ENCODE measurements at places on chromosomes 1 and 21.

GRCh38 chr1:209805875-209806760, at the start of gene IRF6:
Gene IRF6, minus strand, starts transcription at chr1:209806142. Its CDS starts 4,729 bp downstream, at chr1:209801413.
- DNase-seq: no peak

GRCh38 chr1:28551381-28551780, 1.5 kb upstream of the TRNAU1AP start:
- no peak for DNase-seq

DNA sequence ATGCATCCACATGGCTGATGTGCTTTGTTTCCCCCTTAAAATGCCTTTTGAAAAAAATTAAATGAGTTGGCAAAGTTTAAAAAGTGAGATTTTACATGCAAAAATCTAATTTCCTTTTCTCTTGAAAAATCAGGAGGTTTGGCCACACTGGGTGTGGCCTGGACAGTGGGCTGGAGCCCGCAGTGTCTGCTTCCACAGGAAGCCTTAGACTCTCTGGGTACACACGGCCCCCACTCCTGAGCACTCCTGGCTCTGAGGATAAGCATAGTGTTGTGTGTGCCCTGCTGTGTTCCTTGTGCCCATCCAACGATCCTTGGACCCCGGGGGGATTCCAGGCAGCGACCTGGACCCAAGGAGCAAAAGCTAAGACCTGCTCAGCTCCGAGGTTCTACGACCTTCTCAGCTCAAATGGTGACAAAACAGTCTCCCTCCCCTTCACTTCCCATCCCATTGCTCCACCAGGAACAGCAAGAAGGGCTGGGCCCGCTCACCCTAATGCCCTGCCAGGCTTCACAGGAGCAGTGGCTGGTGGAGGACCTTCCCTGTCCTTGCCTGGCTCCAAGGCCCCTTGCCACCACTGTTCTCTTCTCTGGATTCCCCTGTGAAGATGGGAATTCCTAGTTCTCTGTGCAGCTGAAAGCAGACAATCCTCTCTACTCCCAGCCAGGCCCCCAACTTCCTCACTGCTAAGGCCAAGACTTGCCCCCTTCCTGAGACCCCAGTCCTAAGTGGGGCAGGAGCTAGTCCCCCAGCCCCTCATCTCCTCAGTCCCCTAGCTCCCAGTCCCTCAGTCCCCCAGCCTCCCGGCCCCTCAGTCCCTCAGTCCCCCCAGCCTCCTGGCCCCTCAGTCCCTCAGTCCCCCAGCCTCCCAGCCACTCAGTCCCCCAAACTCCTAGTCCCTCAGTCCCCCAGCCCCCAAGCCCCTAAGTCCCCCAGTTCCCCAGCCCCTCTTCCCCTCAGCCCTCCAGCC, 395.8 kb downstream of the PTPRU start:
- no peak for DNase-seq

DNA sequence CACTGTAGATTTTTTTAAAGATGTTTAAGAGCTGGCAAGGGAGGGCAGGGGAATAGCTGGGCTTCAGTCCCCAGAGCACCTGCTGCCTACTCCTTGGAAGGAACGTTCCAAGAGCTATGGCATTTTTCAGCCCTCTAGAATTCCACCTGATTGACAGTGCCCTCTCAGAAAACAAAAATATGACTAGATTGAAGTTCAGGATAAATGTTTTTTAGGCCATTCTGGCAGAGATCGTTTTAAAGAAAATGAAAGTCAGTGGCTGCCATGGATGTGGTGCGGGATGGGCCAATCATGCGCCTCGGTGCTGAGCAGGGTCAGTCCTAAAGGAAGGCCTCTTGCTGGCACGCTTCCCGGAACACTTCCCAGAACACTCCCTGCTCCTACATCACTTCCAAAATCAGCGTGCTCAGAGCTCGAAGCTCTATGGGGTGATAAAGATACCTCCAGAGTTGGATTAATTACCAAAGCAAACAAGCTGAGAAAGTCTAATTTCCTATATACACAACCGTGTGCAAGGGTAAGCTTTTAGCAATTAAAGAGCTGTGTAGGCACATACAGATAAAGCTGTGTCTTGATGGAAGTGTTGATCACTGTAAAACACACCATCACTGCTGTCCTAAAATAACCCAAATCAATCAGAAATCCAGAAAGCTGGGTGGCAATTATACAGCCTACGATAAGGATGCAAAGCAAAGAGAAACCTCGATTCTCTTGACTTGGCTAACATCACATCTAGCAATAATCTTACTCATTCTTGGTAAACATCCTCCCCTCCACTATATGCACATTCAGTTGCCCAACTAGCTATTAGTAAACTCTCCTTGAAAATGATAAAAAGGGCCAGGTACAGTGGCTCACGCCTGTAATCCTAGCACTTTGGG, 34.6 kb downstream of the TGFBR3 start:
- DNase-seq: no peak

GRCh38 chr1:15531682-15532081, 5.0 kb downstream of the DNAJC16 start:
- DNase-seq: no peak

GRCh38 chr1:57424231-57425027, 569 bp upstream of the DAB1 start:
- DNase-seq: no peak

DNA sequence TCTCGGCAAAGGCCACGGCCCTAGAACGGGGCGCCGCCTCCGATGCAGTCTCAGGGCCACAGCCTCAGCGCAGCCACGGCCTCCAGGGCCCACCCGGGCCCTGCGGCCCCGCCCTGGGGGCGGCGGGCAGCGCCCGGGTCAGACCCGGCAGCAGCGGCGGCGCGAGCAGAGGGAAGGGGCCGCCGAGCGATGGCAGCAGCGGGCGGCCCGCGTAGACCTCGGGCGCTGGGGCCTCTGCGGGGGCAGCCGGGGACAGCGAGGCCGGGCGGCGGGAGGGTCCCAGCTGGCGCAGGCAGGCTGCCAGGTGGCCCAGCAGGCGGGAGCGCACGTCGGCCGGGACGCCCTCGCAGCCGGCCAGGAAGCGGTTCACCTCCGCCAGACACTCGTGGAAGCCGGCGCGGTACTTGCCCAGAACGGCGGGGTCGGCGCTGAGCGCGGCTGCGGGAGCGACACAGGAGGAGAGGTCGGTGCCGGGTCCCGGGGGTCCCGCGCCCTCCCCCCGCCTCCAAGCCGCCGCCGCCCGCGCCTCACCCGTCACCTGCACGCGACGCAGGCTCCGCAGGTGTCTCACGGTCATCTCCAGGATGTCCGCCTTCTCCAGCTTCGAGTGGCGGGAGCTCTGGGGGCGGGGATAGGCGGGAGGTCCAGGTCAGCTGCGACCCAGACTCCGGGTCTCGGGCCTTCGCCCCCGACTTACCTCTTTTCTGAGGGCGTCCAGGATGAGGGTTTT, 737 bp downstream of the HES4 start:
- DNase-seq: no peak

- DNase-seq: no peak
Measured at GRCh38 chr1:180235077-180235501, 5.0 kb downstream of the LHX4 start.

DNA sequence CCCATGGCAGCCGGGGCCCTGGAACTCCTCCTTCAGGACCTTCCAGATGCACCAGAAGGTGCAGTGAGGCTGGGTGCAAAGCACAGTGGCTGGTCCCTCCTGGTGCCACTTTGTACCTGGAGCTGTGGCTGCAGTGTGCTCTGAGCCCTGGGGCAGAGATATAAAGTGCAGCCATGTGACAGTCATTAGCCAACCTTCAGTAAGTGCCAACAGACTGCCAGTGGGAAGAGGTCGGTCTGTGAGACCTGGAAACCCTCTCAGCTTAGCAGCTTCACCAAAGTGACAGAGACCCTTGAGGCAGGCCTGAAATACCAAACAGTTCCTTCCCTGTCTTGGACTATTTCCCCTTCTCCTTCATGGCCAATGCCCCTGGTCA, 26.7 kb upstream of the NGF start:
- no peak for DNase-seq

GRCh38 chr1:109923946-109924275, 13.3 kb downstream of the CSF1 start:
- no peak for DNase-seq

GRCh38 chr21:42518215-42518614, 4.6 kb downstream of the SLC37A1 start:
- no peak for DNase-seq

DNA sequence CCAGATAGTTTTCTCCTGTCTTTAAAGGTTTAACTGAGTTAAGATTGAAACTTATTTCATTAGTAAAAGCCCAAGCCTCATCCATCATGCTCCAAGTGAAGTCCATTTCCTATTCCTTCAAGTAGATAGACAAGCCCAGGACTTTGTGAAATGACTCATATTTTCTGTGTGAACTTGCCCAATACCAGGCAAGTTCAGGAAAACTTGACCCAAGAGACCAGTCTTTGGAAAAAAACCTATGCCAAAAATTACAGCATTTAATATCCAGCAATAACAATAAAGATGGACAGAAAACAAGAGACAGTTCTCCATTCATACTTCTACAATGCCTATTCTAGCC, 405 bp upstream of the RAB29 start:
- no peak for DNase-seq

DNA sequence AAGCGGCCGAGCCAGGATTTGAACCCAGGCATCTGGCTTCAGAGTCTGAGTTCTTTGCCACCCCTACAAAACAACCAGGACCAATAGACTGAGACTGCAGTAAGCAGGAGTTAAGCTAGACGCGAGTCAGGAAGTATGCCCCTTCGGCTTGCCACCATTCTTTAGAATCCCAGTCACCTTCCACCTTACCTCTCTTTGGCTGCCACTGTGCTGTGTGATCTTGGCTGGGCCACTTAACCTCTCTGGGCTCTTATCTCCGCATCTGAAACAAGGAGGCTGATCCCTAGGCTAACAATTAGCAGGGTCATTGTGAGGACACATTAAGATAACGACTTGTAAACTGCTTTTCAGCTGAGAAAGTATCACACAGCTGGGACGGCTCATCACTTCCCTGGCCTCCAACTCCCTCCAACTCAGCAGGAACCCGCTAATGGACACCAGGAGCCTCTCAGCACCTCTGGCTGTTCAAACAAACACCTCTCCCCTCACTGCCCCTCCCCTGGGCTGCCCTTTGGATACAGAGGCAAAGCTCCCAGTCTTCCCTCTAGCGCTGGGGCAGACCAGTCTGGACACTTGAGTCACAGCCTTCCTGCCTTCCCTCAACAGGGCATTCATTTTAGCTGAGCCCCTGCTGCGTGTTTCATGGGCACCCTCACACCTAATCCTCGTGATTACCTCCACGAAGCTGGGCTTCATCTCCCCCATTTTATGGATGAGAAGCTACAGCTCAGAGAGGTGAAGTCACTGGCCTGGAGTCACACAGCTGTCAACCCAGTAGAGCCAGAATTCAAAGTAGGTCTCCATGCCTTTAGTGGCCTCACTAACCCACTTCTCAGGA, 83.2 kb downstream of the CAMK2N1 start:
- DNase-seq: no peak

- no peak for DNase-seq
Measured at GRCh38 chr1:150749720-150750311, 15.8 kb downstream of the CTSS start.

GRCh38 chr1:181135815-181136737, 47.6 kb downstream of the IER5 start:
- peak; percentile 58 for DNase-seq

DNA sequence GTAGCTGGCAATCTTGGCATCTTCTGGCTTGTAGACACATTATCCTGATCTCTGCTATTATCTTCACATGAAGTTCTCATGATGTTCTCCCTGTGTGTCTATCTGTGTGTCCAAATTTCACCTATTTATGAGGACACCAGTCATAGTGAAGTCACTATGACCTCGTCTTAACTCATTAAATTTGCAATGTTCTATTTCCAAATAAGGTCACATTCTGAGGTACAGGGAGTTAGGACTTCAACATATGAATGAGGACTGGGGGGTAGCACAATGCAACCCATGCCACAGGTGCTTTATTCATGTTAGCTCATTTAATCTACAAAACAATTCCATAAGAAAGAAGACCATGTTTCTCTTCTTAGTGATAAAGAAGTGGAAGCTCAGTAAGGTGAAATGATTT, 206.2 kb upstream of the C8B start:
- DNase-seq: no peak

- no peak for DNase-seq
Measured at GRCh38 chr1:34929497-34929852, at the start of gene DLGAP3. Gene DLGAP3, minus strand, starts transcription at chr1:34929650. Its CDS starts 24,267 bp downstream, at chr1:34905383.

GRCh38 chr1:28560886-28561285, 8.0 kb downstream of the TRNAU1AP start:
- DNase-seq: no peak

DNA sequence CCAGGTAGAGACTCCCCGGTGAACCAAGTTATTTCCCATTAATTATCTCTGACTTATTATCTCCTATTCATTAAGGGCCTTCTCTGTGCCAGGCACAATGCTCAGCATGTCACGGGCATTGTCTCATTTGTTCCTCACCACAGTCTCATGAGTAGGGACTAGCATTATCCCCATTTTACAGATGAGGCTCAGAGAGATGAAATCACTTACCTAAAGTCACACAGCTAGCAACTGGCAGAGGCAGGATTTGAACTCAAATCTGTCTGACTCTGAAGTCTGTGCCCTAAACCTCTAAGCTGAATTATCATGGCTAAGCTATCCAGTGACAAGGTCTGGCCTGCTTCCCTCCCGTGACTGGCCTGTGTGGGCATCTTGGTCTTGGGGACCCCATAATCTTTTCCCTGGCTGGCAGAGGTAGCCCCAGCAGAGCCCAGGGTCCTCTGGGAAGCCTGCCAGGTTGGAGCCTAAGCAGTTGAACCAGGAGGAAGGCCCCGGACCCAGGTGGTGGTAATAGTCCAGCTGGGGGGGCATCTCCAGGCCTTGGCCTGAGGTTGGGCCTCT, 4.5 kb downstream of the MAP7D1 start:
- DNase-seq: no peak

- no peak for DNase-seq
Measured at GRCh38 chr1:6625584-6626149, 999 bp downstream of the THAP3 start.

GRCh38 chr1:201025571-201026002, 2.1 kb upstream of the KIF21B start:
- DNase-seq: no peak

- no peak for DNase-seq
Measured at GRCh38 chr1:165616987-165617546, 14.0 kb upstream of the MGST3 start.

DNA sequence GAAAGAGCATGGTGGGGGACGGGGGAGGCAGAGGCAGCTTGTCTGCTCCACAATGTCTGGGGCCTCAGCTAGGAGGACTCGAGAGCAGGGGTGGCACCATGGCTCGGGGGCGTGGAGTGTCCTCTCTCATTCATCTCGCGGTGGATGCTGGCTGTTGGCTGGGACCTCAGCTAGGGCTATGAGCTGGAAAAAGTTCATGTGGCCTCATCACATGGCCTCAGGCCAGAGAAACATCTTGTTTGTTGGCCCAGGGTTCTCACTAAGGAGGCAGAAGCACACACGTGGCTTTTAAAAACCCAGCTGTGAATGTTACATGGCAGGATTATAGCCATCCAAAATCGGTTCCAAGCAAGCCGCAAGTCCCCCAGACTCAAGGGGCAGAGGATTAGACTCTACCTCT, 6.2 kb upstream of the CENPS start:
- no peak for DNase-seq

- no peak for DNase-seq
Measured at GRCh38 chr1:183137782-183138181, 48.3 kb upstream of the LAMC2 start.

All from GDM1 (cell line).